NCI-H1694 treated with DMSO at 0.1 percent for 48 hours (cell line): ENCODE measurements at places on chromosomes 12 and 14.

DNA sequence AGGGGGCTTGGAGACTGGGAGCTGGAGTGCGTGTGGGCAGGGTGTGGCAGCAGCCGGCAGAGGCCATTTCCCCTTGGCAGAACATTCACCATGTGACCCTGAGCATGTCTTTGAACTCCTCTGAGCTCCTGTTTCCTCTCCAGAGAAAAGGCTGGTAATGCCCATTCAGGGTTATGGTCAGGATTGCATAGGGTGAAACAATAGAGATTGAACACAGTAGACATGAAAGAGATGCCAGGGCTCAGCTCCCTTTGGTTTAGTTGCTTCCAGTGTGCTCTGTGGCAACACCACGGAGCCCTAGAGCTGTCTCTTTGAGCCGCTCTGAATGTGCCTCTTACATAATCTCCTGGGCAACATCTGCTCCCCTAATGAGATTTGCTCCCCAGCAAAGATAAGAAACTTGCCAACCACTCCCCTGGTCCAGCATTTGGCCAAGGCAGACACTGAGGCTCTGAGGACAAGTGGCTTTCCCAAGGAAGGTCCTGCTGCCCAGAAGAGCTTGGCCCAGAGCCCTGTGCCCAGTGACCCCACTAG is 4.6 kb downstream of the IFI27 start:
- no peak for DNase-seq

DNA sequence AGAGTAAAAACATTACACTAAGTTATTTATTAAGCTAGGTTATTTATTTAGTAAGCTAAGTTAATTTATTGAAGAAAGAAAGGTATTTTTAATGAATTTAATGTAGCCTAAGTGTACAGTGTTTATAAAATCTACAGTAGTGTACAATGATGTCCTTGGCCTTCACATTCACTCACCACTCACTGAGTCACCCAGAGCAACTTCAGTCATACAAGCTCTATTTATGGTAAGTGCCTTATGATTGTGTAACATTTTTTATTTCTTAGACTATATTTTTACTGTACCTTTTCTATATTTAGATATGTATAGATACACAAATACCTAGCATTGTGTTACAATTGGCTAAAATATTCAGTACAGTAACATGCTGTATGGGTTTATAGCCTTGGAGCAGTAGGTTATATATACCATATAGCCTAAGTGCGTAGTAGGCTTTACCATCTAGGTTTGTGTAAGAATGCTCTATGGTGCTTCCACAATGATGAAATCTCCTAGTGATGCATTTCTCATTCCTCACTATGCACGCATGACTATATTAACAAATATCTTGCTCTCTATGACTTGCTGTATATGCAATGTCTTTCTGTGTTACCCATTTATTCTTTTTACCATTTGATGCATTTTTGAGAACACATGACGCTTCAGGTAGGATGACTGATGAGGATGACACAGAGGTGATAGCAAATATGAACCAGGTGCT is 309.6 kb upstream of the ATXN7L3B start:
- no peak for DNase-seq

DNA sequence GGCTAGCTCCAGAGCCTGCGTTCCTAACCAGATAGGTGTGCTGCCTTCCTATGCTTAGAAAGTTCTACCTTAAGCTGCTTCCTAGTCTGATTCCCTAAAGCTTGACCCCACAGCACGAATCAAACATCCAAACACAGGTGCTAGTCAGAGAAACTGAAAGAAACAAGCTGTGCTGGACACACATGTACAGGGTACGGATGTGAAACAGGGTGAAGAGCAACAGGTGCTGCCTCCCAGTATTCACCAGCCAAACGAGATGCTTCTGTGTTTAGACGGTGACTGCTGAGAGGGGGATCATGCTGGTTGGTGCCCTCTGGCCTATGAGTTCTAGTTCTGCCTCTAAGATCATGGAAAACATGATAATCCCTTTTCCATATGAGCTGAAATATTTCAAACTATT is 105.3 kb downstream of the GRIP1 start:
- no peak for DNase-seq

- DNase-seq: no peak
Observed at GRCh38 chr12:37546901-37547475, 769.6 kb upstream of the ALG10B start.

GRCh38 chr14:79992407-79993198 is 218.7 kb downstream of the DIO2 start:
- no peak for DNase-seq

GRCh38 chr12:106976668-106977067 is 10.3 kb downstream of the MTERF2 start:
- DNase-seq: no peak

- peak; percentile 87 for DNase-seq
Observed at GRCh38 chr12:2083008-2083407, 30.2 kb downstream of the CACNA1C start.

DNA sequence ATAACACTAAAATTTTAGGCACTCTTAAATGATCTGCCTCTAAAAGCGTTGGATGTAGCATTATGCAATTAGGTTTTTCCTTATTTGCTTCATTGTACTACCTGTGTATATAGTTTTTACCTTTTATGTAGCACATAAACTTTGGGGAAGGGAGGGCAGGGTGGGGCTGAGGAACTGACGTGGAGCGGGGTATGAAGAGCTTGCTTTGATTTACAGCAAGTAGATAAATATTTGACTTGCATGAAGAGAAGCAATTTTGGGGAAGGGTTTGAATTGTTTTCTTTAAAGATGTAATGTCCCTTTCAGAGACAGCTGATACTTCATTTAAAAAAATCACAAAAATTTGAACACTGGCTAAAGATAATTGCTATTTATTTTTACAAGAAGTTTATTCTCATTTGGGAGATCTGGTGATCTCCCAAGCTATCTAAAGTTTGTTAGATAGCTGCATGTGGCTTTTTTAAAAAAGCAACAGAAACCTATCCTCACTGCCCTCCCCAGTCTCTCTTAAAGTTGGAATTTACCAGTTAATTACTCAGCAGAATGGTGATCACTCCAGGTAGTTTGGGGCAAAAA is 4.1 kb downstream of the CDKN1B start:
- DNase-seq: peak; percentile 77

DNA sequence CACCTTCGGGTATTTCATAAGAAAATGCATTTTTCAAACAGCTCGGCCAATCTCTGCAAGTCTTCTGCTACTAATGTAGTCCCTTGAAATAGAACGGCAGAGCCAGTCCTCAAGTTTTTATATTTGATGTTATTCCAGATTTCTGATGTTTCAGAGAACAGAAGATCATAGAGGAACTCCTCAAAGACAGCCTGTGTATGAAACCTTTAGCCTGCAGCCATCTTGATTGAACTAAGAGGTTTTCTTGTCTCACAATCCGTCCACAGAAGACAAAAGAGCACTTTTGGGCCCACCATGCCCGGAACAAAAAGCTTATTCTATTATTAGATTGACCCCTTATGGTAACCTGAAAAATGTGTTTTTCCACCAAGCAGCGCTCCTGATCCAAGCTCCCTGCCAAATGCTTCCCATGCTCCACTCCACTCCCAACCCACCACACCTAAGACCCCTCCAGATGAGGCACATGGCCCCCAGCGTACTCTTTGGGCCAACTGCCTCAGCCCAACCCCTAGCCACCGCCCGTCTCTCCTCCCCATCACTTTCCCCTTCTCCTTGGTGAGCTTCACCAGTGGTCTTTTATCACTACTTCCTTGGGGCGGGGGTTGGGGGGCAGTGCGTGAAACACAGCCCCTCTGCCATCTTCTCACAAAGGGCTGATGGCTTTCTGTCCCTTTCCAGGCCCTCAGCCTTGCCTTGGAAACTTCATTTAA is 175.8 kb downstream of the CALM1 start:
- DNase-seq: no peak

DNA sequence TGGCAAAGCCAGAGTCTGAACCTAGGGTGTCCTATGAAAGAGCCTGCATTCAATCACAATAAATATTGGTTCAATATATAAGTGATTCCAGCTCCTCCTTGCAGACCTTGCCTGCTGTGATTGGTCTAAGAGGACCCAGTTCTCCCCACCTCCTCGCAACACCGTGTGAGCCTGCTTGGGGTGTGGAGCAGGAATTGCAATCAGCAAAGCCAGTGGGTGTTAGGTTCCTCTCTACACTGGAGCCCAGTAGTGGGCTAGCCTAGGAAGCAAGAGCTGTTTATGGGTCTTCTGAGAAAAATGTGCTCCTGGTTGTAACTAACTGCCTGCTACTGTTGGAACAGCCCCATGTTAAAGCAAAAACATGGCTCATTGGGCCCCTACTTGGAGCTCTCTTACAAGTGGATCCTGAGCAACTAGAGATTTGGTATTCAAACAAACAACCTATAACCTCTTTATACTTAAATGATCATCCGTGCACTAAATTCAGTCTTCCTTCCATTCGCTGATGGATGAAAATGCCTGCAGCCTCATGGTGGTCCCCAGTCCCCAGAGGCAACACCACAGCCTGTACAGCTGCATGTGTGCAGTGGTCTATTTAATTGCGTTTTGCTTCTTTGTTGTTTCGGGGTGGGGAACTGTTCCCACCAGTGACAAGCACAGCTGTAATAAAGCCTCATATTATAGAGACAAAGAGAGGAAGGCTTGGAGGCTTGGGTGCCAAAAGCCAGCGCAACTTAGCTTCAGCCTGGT is 3.7 kb upstream of the SELPLG start:
- no peak for DNase-seq
